ENCODE measurements at places on chromosomes 7 and 10. TPM values are rescaled to one million over a fixed set of nuclear protein-coding genes. Genes with fewer than 3 reads are reported as not detected.

The ITIH5 gene
- 3.7 TPM for total RNA-seq

The WEE2 gene
- not detected for total RNA-seq

The GIMAP4 gene
- total RNA-seq = not detected

The BICC1 gene
- 37.5 TPM for total RNA-seq

The HECW1 gene
- 3.3 TPM for total RNA-seq

The NYAP1 gene
- total RNA-seq = 2.6 TPM

The HOXA9 gene
- not detected for total RNA-seq

The GRM3 gene
- total RNA-seq = not detected

The RELN gene
- 0.98 TPM for total RNA-seq

The TFEC gene
- 1.8 TPM for total RNA-seq

The CABCOCO1 gene
- total RNA-seq = 0.23 TPM

The GIMAP2 gene
- total RNA-seq = not detected

The CUZD1 gene
- total RNA-seq = 0.17 TPM

The ZNF37A gene
- total RNA-seq = 10.3 TPM

The SVOPL gene
- total RNA-seq = 0.34 TPM

The METTL2B gene
- 34.5 TPM for total RNA-seq
